Ovary (tissue), 10 donors: ENCODE measurements at places on chromosomes 4 and X.

GRCh38 chrX:357693-358471, 28.8 kb downstream of the PPP2R3B start:
- no peak for DNase-seq

GRCh38 chrX:38891641-38892413, 90.6 kb downstream of the MID1IP1 start:
- DNase-seq, result no peak

- DNase-seq, result no peak
Observed at GRCh38 chrX:21816136-21816535, 23.3 kb upstream of the MBTPS2 start.

- DNase-seq, result no peak
Observed at GRCh38 chr4:151807220-151807619, 46.4 kb upstream of the GATB start.
